CD4-positive, alpha-beta memory T cell (primary cell): ENCODE measurements at places on chromosomes 1 and 21. TPM values are rescaled to one million over a fixed set of nuclear protein-coding genes. Genes with fewer than 3 reads are reported as not detected.

Gene STUM
- not detected for total RNA-seq

- DNase-seq, result no peak
These were observed 4.4 kb downstream of the LBR start for GRCh38 chr1:225423518-225423855.

Gene GBP3
- 54.1 TPM for total RNA-seq

- DNase-seq, result no peak
These were observed 31.7 kb downstream of the ELK4 start for GRCh38 chr1:205600085-205600484.
